ENCODE measurements at places on chromosomes 16 and 17.

DNA sequence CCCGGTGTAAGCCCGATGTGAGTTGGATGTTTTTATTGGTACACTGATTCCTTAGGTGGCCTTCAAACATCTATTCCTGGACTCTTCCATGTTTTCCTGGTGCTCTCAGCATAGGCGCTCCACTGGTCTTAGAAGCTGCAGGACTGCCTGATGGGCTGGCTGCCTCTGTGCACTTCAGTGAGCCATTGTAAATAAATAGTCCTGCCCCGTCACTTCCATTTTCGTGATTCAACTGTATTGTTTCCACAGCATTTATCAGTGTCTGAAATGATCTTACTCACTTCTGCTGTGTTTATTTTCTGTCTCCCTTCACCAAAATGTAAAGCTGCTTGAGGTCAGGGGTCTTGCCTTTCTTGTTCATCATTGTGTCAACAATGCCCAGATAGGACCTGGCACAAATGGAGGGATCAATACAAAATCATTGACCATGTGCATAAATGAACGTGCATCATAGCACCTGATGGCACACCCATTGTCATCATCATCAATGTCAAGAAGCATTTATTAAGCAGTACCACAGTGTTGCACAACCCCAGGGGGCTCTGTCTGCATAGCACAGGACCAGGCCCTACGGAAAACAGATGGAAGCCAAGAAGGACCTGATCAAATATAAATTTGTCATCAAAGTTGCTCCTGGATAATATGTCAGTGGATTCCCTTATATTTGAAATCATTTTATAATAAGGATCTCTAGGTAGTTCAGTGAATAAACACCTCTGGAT is 66.6 kb upstream of the CPHXL start:
- no peak for DNase-seq

GRCh38 chr16:66639091-66639885 is 34.8 kb downstream of the CMTM3 start:
- no peak for DNase-seq

DNA sequence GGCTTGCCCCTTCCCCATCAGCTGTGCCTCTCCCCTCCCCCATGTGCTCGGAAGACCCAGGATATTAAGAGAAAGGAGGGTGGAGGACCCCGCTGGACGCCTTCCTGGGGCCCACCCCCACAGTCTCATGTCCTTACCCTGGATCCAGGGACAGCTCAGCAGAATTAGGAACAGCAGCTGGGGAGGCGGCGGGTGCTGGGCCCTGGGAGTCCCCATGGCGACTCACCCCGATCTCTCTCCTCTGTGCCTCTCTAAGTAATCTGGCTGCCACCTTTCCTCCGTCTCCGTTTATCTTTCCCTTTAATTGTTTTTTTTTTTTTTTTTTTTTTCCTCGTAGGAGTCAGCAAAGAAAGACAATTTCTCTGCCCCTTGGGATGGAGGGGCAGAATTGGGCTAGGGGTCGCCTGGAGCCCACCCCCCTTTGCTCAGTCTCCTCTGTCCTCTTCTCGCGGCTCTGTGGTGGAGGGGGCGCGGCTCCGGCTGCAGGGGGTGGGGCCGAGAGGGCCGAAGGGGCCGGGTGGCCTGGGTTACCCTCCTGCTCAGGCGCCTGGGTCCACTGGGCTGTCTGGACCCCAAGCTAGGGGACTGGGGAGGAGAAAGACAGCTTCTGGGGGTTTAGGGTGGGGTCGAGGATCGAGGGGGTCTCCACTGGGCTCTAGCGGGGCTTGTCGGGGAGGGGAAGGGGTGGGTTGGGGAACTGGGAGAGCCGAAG is 390 bp downstream of the SEZ6L2 start:
- DNase-seq, result peak; percentile 52

- DNase-seq, result no peak
These were observed 1.6 kb downstream of the APOBR start for GRCh38 chr16:28495795-28496749.

DNA sequence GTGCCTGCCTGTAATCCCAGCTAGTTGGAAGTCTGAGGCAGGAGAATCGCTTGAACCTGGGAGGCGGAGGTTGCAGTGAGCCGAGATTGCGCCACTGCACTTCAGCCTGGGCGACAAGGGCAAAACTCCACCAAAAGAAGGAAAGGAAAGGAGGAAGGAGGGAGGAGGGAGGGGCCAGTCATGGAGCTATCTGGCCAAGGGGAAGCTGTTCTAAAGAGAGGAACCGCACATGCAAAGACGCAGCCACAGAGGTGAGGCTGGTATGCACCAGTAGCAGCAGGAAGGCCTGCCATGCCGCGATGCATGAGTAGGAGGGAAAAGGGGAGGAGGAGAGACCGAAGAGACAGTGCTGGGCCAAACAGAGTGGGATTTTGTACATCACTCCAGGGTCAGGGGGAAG is 35.9 kb downstream of the HSBP1 start:
- DNase-seq, result no peak

- DNase-seq, result no peak
These were observed 36.7 kb downstream of the CCDC57 start for GRCh38 chr17:82175951-82176350.

Data from NCI-H1436 (cell line).